Stimulated activated CD4-positive, alpha-beta T cell treated with anti-CD3 and anti-CD28 coated beads, Interleukin-12 subunit alpha, Interleukin-12 subunit beta, amount 100 ng/mL, for 4 hours (primary cell): ENCODE measurements at places on chromosomes 1 and 21.

GRCh38 chr21:15761507-15762100 is 31.8 kb downstream of the USP25 start:
- DNase-seq: no peak

- DNase-seq: no peak
Observed at GRCh38 chr1:207259391-207259790, 62.1 kb upstream of the CD55 start.

- no peak for DNase-seq
Observed at GRCh38 chr1:60867782-60868181, 214.6 kb upstream of the NFIA start.

DNA sequence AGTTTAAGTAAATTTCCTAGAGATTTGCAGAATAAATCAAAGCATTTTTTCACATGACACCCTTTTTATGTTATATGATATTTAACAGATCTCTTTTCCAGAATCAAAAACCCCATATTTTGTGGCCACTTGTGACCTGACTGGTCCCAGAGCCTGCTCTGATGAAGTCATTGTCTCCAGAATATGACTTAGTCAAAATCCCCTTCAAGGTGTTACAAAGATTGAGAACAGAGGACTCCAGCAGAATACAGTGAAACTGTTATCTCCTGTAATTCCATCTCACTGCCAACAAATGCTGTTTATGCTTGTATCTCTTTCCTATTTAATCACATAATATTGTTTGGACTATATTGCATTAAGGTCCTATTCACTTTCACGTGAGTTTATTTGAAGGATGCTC is 25.6 kb downstream of the RGS1 start:
- DNase-seq: no peak

GRCh38 chr1:56790036-56790435 is 29.2 kb downstream of the FYB2 start:
- no peak for DNase-seq

- DNase-seq: no peak
Observed at GRCh38 chr1:236301958-236302335, 20.2 kb upstream of the ERO1B start.

DNA sequence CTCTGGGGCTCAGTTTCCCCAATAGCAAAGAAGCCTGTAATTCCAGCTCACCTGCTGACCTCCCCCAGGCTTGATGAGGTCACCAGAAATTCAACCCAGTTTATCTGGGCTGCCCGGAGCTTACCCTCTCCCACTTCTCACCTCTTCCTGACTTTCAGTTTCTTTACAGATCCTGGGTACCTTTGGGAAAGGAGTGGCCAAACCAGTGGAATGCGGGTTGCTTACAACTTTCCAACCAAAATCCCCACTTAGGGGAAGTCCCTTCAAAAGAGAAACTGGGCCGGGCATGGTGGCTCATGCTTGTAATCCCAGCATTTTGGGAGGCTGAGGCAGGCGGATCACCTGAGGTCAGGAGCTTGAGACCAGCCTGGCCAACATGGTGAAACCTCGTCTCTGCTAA is 5.9 kb upstream of the MARCKSL1 start:
- DNase-seq: no peak

- DNase-seq: no peak
Observed at GRCh38 chr1:70485624-70486023, 74.6 kb downstream of the CTH start.

DNA sequence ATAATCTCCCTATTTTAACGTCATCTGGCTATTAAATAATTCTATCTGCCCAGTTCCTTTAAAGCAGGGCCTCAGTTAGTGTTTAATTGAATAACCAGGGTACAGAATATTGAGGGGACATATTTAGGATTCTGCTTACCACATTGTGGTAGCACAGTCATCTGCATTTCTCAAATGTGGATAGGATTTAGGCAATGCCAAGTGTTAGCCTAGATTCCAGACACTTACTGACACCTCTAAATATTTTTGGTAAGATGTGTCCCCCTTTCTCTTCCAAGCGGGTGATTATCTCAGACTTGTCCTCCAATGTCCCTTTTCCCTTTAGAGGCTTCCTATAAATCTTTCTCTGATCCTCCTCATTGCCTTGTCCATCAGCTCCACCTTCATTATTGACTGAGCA is 160.8 kb upstream of the HOOK1 start:
- DNase-seq: no peak

- DNase-seq: no peak
Observed at GRCh38 chr1:148264374-148265276, 112.5 kb upstream of the NBPF11 start.

DNA sequence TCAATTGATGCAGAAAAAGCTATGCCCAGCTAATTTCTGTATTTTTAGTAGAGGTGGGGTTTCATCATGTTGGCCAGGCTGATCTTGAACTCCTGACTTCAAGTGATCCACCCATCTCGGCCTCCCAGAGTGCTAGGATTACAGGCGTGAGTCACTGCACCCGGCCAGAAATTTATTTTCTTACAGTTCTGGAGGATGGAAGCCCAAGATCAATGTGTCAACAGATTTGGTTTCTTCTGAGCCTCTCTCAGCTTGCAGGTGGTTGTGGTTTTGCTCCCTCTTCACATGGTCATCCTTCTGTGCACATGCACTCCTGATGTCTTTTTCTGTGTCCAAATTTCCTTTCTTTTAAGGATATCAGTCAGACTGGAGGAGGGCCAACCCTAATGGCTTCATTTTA is 35.6 kb downstream of the SHCBP1L start:
- no peak for DNase-seq

DNA sequence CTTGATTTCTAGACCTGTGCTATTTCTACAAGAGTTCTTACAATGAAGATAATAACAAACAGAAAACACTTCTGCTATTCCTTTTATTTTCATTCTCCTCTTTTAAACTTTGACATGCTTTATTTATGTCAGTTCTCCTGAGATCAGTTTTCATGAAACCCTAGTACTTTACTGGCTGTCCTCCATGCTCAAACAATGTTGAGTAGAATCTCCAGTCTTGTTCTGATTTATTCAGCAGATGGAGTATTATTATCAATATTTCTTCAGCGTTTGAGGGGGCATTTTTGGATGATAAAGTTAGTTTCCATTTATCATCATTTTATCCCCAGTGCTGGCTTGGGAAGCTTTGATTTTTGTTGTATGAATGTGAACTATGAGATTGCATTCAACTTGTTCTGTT is 85.9 kb upstream of the WARS2 start:
- no peak for DNase-seq

DNA sequence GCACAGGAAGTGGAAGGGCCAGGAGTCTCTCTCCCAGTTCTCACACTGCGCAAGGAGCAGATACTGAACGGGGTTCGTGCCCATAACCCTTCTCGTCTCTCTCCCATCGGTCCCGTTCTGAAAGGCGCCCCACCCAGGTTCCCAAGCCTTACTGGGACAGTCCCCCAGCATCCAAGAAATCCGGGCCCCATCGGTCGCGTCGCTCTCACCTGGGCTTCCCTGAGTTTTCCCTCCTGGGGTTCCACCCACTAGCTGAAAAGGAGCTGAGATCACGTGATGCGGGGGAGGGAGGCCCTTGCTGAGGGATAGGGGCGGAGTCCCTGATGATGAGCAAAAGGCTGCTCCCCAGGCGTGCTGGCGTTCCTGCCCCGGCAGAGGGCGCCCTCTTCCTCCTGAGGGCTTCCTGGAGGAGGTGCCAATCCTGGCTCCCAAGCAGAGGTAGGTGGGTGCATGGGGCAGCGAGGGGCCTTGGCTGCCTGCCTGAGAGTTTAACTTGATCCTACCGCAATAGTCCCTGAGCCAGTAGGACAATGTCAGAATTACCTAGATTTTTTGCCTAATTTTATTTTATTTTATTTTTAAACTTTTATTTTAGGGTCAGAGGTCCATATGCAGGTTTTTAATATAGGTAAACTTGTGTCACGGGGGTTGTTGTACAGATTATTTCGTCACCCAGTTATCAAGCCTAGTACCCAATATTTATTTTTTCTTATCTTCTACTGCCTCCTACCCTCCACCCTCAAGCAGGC is at the start of gene SPOCD1:
Gene SPOCD1, minus strand, starts transcription at position 271 of the 749 bp plus-strand sequence. CDS start 689 bp downstream, outside the sequence.
- peak; percentile 81 for DNase-seq

- DNase-seq: no peak
Observed at GRCh38 chr1:115467790-115468189, 129.7 kb upstream of the NGF start.

DNA sequence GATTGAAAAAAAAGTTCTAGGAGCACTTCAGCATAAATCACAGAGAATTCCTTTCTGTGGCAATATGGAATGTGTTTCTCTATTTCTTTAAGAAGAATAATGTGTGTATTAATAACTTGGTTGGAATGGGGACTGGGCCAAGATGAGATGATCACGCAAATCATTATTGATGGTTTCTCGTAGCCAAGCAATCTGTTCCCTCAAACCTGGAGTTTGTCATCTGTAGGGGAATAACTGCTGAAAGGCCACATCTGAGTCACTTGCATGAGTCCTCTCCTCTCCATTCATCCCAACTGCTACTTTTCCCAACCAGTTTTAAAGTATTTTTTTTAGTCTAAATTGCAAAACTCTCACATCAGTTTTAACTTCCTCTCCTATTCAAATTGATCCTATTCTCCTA is 480.4 kb downstream of the PLPP3 start:
- no peak for DNase-seq

- DNase-seq: no peak
Observed at GRCh38 chr1:172790245-172790644, 131.3 kb downstream of the FASLG start.

DNA sequence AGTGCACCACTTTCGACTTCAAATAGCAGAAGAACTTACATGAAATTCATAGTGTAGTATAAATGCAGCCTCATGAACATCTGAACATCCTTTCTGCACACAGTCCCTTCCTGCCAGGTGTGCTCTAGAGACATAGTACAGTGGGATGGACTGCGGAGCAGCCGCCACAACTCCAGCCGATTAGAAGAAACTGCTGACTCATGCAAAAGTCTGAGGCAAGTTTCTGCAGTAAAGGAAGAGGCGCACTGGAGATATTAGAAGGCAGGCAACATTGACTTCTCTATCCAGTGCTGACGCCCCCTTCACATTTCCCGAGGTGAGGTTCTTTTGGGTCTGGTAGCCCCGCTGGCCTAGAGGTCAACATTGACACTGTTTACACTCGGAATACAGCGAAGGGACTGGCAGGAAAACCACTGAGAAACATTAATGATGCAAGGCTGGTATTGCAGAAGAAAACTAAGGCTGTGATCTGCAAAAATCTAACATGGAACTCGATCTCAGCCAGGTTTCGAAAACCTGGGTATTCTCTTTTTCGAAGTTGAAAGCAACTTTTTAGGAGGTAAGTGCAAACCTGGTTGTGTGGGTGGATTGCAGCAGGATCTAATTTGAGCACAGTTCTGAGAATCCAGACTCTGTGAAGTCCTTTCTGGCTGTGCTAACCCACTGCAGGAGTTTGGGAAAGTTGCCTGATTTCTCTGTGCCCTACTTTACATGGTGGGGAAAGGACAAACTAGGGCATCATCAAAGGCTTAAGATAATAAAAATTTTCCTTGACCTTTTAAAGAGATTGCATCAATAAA is 90.7 kb downstream of the CDC7 start:
- no peak for DNase-seq

- no peak for DNase-seq
Observed at GRCh38 chr1:54428837-54429518, 22.8 kb upstream of the SSBP3 start.

DNA sequence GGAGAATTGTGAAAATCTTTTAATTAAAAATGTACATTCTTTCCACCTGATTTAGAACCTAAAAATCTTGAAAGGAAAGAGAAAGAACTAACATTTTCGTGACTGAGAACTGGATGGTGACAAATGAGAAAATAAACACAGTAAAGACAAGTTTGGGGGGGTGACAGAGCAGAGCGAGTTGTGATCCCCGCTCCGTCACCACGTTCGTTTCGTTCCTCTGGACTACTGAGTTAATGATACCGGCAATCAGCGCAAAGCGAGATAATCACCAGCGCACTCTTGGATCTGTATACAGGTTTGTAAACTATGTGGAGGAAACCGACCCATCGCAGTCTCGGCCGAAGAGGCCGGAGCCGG is 31.2 kb upstream of the CFAP126 start:
- no peak for DNase-seq

- DNase-seq: no peak
Observed at GRCh38 chr21:16976193-16976592, 536.6 kb upstream of the CXADR start.

DNA sequence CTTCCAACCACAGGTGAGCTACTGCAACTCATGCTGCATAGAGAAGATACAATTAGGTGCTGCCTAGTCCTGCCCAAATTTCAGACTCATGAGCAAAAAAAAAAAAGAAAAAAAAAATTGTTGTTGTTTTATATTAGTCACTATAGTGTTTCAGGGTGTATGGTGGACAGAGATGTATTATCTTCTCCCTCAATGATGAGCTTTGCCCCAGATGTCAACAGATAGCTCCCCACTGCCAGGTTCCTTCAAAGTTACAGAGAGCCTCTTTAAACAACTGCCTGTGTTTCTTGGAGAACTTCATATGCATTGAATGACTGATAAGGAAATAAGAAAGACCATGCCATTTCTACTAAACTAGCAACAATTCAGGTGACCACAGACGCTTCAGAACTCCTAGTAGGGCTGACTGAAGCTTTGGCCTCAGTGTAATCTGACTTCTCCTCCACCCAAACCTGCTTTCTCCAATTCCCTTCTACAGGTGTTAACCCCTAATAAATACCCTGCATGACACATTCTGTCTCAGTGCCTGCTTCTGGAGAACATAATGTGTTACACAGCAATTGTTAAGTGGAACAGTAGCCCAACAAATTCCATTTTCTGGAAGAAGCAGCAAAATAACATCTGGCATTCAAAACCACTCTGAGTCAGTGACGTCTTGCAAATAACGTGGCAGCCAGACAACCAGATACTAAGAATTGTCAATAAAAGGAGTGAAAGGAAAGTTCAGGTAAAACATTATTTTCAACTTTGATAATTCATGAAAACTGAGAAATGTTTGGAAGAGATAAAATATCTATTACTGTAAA is 147.7 kb downstream of the CDC42BPA start:
- DNase-seq: no peak

DNA sequence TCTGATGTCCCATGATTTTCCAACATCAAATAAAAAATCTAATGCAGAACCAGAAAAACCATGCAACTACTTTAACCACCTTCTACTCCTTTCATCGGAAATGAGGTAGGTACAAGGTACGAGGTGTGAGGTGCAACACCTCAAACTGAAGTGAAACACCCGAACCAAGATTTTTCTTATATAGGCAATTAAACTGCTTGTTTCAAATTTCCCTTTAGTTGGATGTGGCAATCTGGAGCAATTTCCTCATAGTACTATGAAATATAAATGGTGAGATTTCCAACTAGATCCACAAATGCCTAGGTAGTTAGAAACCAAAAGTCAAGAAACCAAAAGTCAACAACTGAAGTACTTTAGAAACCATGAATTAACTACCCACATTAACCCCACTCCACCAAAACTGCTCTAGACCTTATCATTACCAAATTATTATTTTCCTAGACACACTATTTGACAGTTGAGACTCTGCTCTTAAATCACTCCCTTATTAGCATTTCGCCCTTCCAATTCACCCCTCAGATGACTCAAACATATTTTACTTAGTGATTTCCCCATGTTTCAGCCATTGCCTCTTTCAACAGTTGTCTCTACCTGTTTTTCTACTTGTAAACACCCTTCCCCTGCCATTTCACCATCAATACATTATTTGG is 37.8 kb downstream of the FUBP1 start:
- DNase-seq: no peak
